ENCODE measurements at places on chromosomes 6 and 20. TPM values are rescaled to one million over a fixed set of nuclear protein-coding genes. Genes with fewer than 3 reads are reported as not detected.
A peak's percentile ranks its signal among the peaks of the same experiment; 100 is the strongest.

DNA sequence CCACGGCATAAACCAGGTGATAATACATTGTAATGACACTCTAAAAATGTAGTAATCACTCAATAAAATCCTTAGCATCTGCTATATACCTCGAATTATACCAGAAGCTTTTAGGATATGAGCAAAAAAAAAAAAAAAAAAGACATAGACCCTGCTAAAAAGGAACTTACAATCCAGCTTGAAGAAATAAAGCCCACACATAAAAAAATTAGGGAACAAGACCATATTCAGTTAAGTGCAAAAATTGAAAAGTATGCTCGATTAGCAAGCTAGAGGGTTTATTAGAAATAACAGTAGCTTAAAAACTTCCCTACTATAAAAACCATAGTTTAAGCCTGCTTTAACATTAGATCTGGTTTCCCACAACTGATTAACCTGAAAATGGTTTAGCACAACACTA is 135.6 kb downstream of the GMPR start:
- no peak for DNase-seq

GRCh38 chr20:12723811-12724210 is 285.0 kb upstream of the SPTLC3 start:
- DNase-seq = peak; percentile 8

DNA sequence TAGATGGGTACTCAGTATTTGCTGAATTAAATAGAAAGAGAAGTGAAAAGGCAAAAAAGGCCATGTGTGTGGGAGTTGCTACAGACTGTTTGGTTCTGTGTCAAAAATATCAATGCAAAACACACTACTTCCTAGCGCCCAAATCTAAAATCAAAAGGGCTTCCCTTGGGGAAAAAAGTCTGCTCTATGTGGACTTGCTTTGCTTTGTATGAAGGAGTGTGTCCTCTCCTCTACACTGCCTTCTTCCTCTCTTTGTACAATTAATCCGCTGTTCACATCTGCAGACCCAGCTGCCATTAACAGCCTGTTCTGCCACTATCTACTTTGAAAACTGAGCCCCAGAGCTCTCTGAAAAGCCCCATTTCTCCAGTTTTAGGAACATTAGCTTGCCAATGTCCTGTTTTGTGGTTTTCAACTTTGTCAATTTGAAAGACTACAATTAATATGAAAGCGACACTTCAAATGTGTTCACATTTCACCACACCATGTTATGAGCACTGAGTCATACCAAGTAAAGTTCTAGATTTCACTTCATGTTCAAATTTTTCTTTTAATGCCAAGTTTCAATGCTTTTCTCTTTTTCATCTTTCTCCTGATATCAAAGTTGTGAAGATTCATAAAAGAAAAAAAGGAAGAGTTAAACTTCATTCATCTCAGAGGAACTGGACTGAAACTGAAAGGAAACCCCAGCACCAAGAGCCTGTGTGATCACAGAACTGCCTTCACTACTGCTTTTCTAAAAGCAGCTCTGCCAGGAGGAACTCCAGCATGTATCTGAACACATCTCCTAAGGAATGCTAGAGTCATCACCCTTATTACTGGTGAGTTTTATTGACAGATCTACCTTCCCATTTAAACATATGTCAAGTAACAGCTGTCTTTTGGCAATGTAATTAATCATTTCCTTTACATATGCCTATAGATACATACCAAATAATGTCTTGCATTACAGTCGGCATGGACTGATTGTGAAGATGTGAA is 102.6 kb downstream of the KIF13A start:
- peak; percentile 56 for DNase-seq

The PDE7B gene
- total RNA-seq = 3.5 TPM
